ENCODE measurements at places on chromosomes 6 and 20.

- H3K27me3 ChIP-seq, result no peaks in the 10 kb centered on the region
- H3K36me3 ChIP-seq, result no peaks in the 10 kb centered on the region
- H3K4me3 ChIP-seq, result no peak overlapping the region
- no peak for DNase-seq
These were observed 527.8 kb upstream of the RNF217 start for GRCh38 chr6:124434421-124434820.

- no peak overlapping the region for H3K4me3 ChIP-seq
- H3K36me3 ChIP-seq, result peaks cover 4% of the 10 kb centered on the region
- peak; percentile 47 for DNase-seq
- H3K27ac ChIP-seq, result peak overlapping the region; percentile 77
- no peaks in the 10 kb centered on the region for H3K27me3 ChIP-seq
These were observed 26.8 kb downstream of the C6orf89 start for GRCh38 chr6:36912586-36912985.

GRCh38 chr6:108638993-108639392 lies 78.3 kb downstream of the FOXO3 start:
- no peaks in the 10 kb centered on the region for H3K27me3 ChIP-seq
- H3K4me1 ChIP-seq, result peaks cover 4% of the 10 kb centered on the region
- no peak overlapping the region for H3K27ac ChIP-seq
- DNase-seq, result no peak
- no peak overlapping the region for H3K4me3 ChIP-seq

DNA sequence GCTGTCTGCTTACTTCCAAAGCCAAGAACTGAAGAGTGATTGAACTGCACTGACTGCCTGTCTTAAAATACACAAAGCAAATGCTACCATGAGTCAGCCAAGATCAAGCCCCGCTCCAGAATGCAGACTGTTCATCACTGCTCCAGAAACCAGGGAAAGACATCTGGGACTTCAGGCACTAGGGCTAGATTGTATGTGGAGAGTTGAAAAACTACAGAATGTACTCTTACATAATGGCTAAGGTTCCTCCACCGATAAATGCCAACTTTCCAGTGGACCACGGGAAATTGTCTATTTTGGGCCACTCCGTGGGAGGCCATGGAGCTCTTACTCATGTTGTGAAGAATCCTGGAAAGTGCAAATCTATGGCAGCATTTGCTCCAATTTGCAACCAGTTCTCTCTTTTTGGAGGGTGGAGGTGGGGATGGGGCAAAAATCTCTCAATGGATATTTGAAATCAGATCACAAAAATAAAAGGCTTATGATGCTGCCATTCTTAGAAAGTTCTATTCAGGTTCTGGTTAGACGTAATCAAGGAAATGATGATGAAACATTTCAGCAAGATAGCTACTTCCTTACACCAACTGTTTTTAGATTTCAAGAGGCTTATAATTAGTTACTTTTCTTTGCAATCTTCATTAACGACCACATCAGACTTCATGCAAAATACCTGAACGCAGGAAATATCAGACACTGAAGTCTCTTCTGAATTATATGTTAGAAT lies 11.8 kb upstream of the CAP2 start:
- H3K27me3 ChIP-seq, result no peaks in the 10 kb centered on the region
- no peak overlapping the region for H3K27ac ChIP-seq
- H3K4me1 ChIP-seq, result no peaks in the 10 kb centered on the region
- H3K36me3 ChIP-seq, result no peaks in the 10 kb centered on the region

DNA sequence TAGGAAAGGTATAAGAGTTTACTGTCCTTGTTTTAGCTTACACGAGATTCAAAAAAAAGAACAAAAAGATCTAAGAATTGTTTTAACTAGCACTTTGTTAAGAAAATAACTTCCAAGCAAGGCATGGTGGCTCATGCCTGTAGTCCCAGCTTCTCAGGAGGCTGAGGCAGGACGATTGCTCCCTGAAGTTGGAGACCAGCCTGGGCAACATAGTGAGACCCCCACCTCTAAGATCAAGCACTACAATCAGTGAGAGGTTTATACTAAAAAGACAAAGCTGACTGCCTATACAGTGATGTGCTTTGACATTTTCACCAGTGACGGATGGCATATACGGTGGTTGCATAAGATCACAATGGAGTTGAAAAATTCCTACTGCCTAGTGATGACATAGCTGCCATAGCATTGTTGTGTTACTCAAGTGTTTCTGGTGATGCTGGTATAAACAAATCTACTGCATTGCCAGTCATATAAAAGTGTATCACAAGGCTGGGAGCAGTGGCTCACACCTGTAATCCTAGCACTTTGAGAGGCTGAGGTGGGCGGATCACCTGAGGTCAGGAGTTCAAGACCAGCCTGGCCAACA lies 68.6 kb downstream of the B4GALT5 start:
- no peak overlapping the region for H3K4me3 ChIP-seq
- no peaks in the 10 kb centered on the region for H3K27me3 ChIP-seq
- peaks cover 10% of the 10 kb centered on the region for H3K4me1 ChIP-seq
- H3K36me3 ChIP-seq, result peaks cover 32% of the 10 kb centered on the region

DNA sequence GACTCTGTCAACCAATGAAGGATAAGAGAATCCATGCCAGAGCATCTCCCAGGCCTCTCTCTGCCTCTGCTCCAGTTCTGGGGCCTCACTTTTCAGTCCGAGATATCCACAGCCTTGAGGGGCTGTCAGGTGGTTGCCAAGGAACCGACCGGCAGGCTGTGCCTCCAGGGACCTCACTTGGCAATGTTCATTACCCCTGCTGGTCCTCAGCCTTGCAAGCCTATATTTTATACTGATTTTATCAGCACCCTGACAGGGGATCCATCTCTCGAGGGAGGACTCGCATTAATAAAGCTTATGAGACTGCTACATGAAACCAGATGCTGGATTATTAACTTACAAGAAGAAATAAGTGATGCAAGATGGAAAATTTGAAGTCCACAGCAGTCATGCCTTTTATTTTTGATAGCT lies 39.9 kb downstream of the TMC2 start:
- no peaks in the 10 kb centered on the region for H3K36me3 ChIP-seq
- peaks cover 14% of the 10 kb centered on the region for H3K27me3 ChIP-seq
- no peak overlapping the region for H3K27ac ChIP-seq
- DNase-seq, result no peak
- H3K4me1 ChIP-seq, result no peaks in the 10 kb centered on the region

DNA sequence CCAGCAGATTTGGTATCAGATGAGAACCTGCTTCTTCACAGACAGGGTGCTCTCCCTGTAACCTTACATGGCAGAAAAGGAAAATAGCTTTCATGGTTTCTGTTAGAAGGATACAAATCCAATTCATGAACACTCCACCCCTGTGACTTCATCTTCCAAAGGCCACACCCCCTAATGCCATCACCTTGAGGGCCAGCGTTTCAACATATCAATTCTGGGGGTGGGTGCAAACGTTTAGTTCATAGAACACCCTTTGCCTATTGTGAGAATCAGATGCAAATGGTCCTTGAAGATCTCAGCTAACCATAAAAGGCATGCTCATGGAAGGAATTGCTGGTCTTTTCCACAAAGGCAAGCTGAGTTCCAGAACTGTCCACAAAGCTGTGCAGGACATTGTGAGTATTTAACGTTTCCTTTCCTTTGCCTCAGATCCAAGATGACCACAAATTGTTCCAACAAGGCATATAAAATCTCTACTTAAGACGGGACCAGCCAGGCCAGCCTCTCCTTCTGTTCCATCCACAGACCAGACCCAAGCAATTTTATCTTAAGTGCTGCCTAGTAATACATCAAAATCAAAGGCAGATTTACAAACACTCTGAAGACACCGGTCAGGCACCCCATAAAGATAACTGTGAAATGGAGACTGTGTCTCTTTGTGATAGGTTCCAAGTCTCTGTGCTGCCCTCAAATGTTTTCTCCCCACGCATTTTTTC lies 34.7 kb upstream of the SSTR4 start:
- no peak overlapping the region for H3K27ac ChIP-seq
- no peaks in the 10 kb centered on the region for H3K4me1 ChIP-seq
- H3K27me3 ChIP-seq, result peaks cover 3% of the 10 kb centered on the region
- no peak overlapping the region for H3K4me3 ChIP-seq
